G401 (cell line): ENCODE measurements at places on chromosomes 3 and 15. TPM values are rescaled to one million over a fixed set of nuclear protein-coding genes. Genes with fewer than 3 reads are reported as not detected.

UPK1B gene
- total RNA-seq, result not detected in 2 replicates

SAXO2 gene
- 1.2 TPM in 1 of 2 replicates, not detected in the other for total RNA-seq

CORO2B gene
- 1.0 TPM in 1 of 2 replicates, not detected in the other for total RNA-seq

PRR20G gene
- total RNA-seq, result not detected in 2 replicates

PLEKHO2 gene
- 16.1 and 17.4 TPM in 2 replicates for total RNA-seq

TLR9 gene
- 0.07 TPM in 1 of 2 replicates, not detected in the other for total RNA-seq

RBSN gene
- 21.7 and 23.3 TPM in 2 replicates for total RNA-seq

EXD1 gene
- 0.03 TPM in 1 of 2 replicates, not detected in the other for total RNA-seq

HDC gene
- not detected in 2 replicates for total RNA-seq

SKOR1 gene
- 4.9 and 7.1 TPM in 2 replicates for total RNA-seq

C15orf61 gene
- total RNA-seq, result 18.5 and 19.9 TPM in 2 replicates

CCR3 gene
- 1.1 and 11.5 TPM in 2 replicates for total RNA-seq

ST6GAL1 gene
- total RNA-seq, result 3.6 and 11.8 TPM in 2 replicates

ASB14 gene
- not detected in 2 replicates for total RNA-seq

DISP2 gene
- total RNA-seq, result 1.0 and 3.1 TPM in 2 replicates

DPPA2 gene
- not detected in 2 replicates for total RNA-seq

TMEM212 gene
- total RNA-seq, result not detected in 2 replicates

SLC2A2 gene
- not detected in 2 replicates for total RNA-seq

FBXO40 gene
- total RNA-seq, result not detected in 2 replicates

SAMD7 gene
- total RNA-seq, result not detected in 2 replicates

TMEM207 gene
- total RNA-seq, result not detected in 2 replicates

CYP19A1 gene
- not detected in 2 replicates for total RNA-seq

TGM4 gene
- not detected in 2 replicates for total RNA-seq

SLC22A13 gene
- not detected in 2 replicates for total RNA-seq

RTP4 gene
- not detected in 2 replicates for total RNA-seq

ZNF35 gene
- 13.0 and 16.6 TPM in 2 replicates for total RNA-seq

ACY1 gene
- total RNA-seq, result 103 and 242 TPM in 2 replicates

CAPN3 gene
- total RNA-seq, result 0.27 and 0.43 TPM in 2 replicates

KNG1 gene
- total RNA-seq, result not detected in 2 replicates

PARP15 gene
- not detected in 2 replicates for total RNA-seq

OR4F15 gene
- total RNA-seq, result not detected in 2 replicates

RLBP1 gene
- 0.95 and 6.6 TPM in 2 replicates for total RNA-seq

ITGA11 gene
- total RNA-seq, result 11.6 TPM in 1 of 2 replicates, not detected in the other

TNK2 gene
- 45.2 and 51.8 TPM in 2 replicates for total RNA-seq

GXYLT2 gene
- 10.3 and 13.9 TPM in 2 replicates for total RNA-seq

ABTB1 gene
- total RNA-seq, result 4.0 and 4.8 TPM in 2 replicates

RHOV gene
- 0.24 and 1.7 TPM in 2 replicates for total RNA-seq

ARHGEF26 gene
- total RNA-seq, result 10.6 and 12.8 TPM in 2 replicates

GASK1A gene
- total RNA-seq, result not detected in 2 replicates

ECT2 gene
- total RNA-seq, result 59.0 and 90.0 TPM in 2 replicates

CACNA2D3 gene
- total RNA-seq, result not detected in 2 replicates

MYNN gene
- total RNA-seq, result 23.8 and 25.7 TPM in 2 replicates

HACL1 gene
- 15.0 and 17.4 TPM in 2 replicates for total RNA-seq

CASR gene
- not detected in 2 replicates for total RNA-seq

WDR93 gene
- total RNA-seq, result 0.25 and 0.64 TPM in 2 replicates

VEPH1 gene
- 17.7 and 25.3 TPM in 2 replicates for total RNA-seq

REC114 gene
- total RNA-seq, result not detected in 2 replicates

PRTG gene
- total RNA-seq, result 35.5 and 45.9 TPM in 2 replicates

CCDC33 gene
- total RNA-seq, result 3.5 and 16.8 TPM in 2 replicates

UROC1 gene
- not detected in 2 replicates for total RNA-seq

SH3GL3 gene
- not detected in 2 replicates for total RNA-seq

MUSTN1 gene
- not detected in 2 replicates for total RNA-seq

PP2D1 gene
- total RNA-seq, result not detected in 2 replicates

GOLGA6L4 gene
- 0.58 and 0.80 TPM in 2 replicates for total RNA-seq

TMEM42 gene
- 21.3 and 40.7 TPM in 2 replicates for total RNA-seq

MAP2K5 gene
- 32.1 and 46.6 TPM in 2 replicates for total RNA-seq

ADAMTS7 gene
- 6.1 and 8.1 TPM in 2 replicates for total RNA-seq
